GM03348 (cell line): ENCODE measurements at places on chromosomes 13 and 19.

DNA sequence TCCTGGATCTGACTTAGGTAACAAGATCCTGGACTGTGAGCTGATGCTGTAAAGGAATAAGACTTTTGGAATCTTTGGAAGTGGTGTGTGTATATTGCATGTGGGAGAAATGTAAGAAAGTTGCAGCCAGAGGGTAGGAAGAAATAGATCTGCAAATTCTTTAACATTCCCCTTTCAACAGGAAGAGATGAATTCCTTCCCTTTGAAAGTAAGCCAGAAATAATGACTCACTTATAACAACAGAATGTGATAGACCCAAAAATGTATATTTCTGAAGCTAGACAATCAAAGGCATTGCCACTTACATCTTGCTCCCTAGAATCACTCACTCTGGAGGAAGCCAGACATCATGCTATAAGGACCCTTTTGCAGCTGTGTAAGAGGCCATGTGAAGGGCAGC, 9.8 kb upstream of the SIAH3 start:
- DNase-seq = no peak

DNA sequence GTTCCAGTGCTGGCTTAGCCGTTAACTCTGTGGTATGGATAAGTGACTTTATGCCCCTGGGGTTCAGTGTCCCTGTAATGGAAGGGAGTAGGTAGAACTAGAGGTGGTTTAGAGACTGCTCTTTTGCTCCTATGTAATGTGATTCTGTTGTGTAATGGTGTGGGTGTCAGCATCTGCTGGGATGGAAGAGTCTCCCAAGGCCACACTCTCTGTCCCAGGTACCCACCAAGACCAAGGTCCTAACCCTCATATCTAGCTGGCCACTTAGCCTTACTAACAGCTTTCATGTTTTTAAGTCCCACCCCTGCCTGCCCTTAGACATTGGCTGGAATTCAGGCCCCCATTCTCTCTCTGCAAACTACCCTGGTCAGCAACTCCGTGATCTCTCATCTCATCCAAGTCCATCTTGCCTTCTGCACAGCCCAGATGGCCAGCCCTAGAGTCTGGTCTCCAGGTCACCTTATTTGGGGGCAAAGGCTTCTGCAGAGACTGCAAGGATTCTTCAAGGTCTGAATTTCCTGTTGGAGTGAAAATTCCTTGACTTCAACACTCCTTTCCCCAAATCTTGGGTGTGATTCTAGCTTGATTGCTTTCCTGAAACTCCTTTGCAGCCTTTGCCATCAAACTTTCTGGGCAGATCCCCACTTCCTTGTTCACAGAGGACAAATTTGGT, 48.4 kb downstream of the SERP2 start:
- DNase-seq = no peak

DNA sequence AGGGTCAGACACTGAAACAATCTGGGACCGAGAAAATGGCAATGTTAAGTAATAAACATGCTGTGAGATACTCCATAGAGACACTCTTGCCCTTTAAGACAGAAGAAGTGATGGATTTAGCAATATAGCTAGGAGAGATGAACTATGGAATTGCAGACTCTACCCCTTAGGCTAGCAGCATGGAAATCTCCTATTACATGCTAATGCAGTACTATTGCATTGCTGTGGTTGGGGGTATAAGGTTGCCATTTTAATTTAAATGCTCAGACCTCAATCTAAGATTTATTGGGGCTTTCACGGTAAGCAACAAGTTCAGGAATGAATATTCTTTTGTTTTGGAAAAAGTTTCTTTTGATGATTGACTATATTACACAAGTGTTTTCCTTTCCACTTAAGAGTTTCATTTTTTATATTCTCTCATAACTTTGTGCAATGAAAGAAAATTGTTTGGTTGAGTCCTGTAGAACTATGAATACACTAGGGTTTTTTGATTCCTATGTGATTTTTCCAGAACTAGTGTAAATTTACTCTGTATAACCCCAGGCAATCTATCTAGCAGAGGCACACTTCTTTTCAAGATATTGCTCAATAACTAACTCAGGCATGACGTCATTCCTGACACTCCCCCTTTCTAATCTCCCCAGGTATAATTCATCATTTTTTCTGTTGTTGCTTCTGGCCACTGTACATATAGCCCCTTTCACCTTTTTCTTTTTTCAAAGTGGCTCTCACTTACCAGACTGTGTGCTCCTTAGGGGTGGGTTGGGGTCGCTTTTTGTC, 394.7 kb upstream of the KLF12 start:
- no peak for DNase-seq

GRCh38 chr13:27472941-27473340, 22.6 kb upstream of the MTIF3 start:
- DNase-seq = no peak

DNA sequence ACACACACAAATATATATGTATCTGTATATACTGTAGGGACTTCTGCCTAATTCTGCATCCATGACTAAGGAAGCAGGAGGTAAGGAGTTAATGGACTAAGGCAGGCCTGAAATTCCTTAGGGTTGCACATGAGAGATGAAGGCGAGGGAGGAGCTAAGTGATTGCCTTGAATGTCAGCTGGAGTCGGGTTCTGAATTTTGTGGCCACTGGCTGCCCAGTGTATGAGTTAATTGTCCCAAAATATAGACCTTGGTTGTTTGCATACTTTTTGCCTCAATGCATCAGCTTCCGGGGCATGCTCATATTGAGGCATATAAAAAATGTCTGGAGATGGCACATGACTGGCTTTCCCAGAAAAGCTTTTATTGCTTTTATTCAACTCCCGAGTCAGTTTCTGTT, 245.5 kb downstream of the TDRD3 start:
- no peak for DNase-seq

DNA sequence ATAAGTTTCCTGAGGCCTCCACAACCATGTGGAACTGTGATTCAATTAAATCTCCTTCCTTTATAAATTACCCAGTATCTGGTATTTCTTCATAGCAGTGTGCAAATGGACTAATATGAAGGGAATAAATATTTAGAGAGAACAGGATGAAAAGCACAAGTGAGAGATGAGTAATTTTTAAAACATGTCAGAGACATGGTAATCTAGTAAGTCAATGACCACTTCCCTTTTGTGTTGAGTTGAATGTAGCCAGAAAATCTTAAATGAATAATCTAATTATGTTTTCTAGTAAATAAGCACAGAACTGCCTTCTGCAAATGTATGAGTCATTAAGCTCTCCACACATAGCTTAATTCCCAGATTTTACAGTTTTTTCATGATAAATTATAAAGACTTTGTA, 524.1 kb upstream of the SLITRK5 start:
- peak; percentile 7 for DNase-seq

DNA sequence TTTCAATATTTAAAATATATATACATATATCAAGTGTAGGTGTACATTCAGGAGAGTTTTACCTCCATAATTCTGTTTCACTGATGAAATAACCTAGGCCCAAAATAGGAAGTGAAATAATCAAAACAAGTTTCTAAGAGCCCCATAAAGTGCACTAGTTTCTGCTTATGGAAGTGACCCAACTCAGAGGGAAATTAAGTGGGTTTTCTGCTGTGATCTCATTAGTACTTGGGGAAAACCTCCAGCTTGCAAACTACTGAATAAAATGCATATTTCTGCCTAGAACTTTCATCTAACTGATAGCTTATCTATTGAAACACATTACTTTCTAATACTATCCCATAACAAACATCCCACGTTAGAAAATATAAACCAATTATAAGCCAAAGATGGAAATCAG, 45.4 kb upstream of the MIR17HG start:
- no peak for DNase-seq

DNA sequence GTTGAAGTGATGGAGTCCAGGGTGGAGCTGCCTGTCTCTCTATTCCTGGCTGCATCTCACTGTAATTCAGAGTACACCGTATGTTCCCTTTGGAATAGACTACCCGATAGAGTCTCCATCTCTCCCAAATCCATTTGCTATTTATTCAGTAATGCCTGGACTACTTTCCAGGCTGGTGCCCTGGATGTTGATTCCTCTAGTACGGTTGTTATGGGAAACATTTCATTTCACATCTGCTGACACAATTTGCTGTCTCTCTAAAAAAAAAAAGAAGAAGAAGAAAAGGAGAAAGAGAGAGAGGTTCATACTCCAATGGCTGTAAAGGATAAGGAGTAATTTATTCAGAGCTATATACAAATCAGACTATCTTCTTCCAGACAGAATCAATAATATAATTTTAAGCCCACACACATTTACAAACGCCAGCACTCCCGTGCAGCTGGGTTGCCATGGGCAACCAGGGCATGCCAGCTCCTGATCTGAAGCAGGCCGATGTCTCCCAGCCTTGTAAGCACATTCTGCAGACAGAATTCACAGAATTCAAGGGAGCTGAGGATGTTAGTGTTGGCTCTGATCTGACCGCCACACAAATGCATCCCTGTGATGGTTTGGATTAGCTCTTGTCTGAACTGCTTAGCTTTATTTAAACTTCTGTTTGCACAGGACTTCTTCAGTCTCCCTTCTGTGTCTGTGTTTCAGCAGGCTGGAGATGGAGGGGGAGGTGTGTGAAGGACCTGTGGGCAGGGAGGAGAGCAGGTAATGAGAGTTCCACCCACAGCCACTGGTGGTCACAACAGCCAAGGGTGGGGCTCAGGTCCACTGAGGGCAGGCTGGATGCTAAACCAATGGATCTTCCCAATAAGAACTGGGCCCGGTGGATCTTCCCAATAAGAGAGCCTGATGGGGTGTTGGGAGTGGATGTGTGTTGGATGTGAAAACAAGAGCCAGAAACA, 66.0 kb downstream of the TEX26 start:
- no peak for DNase-seq

DNA sequence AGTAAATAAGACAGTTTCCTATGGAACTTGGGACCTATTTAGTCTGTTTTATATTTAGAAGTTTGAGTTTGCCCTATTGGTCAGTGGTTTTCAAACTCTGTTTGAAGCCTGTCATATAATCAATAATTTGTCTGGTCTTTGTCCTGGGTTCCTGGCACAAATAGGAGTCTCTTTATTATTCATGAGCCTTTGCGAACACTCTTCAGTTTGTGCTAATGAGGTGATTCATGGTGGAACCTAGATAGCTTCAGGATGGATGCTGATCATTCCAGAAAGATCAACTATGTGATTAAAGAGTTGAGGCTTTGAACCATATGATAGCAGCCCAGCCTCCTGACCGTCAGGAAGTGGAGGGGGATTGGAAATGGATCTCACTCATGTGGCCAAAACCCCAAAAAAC, 10.0 kb upstream of the VWA8 start:
- no peak for DNase-seq

- no peak for DNase-seq
Observed at GRCh38 chr19:42412661-42413076, 14.5 kb downstream of the LIPE start.

DNA sequence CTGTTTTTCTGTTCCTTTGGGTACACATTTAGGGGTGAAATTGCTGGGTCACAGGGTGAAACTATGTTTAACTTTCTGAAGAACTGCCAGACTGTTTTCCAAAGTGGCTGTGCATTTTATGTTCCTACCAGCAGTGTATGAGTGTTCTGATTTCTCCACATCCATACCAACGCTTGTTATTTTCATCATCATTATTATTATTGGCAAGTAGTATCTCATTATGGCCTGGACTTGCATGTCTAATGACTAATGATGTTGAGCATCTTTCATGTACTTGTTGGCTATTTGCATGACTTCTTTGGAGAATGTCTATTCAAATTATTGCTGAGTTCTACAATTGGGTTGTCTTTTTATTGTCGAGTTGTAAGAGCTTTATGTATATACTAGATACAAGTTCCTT, 321.8 kb upstream of the HTR2A start:
- DNase-seq = no peak

DNA sequence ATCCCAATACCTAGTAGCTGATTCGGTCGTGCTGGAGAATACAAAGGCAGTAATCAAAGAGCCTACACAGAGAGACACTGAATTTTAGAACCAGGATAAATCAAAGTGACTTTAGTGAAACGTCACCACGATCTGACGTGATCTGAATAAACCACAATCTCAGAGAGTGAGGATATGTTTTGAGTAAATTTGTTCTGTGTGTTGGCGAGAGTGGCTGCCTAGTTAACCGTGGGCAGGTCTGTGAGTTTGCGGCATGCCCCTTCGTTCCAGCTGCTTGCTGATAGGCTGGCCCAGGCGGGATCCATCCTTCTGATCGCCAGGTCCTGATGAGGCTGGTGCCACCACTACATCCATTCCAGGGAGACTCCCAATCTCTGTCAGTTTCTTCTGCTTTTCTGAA, 40.4 kb downstream of the LRCH1 start:
- DNase-seq = no peak

DNA sequence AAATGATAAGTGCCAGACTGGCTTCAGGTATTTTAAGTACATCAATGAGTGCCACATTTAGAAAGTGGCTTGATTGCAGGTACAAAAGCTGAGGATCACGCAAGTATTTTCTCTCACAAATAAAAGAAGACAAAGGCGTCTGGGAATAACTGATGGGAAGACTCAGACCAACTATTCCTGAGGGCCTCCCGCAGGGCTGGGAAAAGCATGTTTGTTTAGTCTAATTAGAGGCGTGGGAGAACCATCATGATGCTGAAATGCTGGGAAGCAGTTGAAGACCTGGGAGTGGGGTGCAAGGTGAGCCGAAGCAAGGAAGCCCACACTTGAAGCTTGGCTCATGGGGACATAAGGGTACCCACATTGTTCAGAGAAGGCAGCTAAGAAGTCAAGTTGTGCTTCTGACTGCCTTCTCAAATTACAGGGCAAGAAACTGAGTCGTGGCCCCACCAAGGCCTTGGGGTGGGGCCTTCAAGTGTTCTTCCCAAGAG, 536.0 kb downstream of the MYO16 start:
- no peak for DNase-seq

- DNase-seq = no peak
Observed at GRCh38 chr13:47027780-47028437, 131.1 kb upstream of the HTR2A start.

GRCh38 chr19:10762656-10763055, 44.8 kb downstream of the DNM2 start:
- DNase-seq = no peak

- DNase-seq = no peak
Observed at GRCh38 chr19:32363175-32363574, 17.8 kb downstream of the ZNF507 start.

GRCh38 chr13:19605161-19605955, 28.1 kb upstream of the MPHOSPH8 start:
- DNase-seq = peak; percentile 27

GRCh38 chr13:22837980-22838647, 342.7 kb upstream of the SGCG start:
- DNase-seq = peak; percentile 22

- no peak for DNase-seq
Observed at GRCh38 chr19:18487576-18488402, 34.1 kb downstream of the ELL start.
